ENCODE measurements at places on chromosomes 5 and 9. TPM values are rescaled to one million over a fixed set of nuclear protein-coding genes. Genes with fewer than 3 reads are reported as not detected.

GRCh38 chr5:138458856-138459255 is 6.4 kb upstream of the EGR1 start:
- no peaks in the 10 kb centered on the region for H3K27me3 ChIP-seq
- no peak for DNase-seq
- peak overlapping the region; percentile 69 for H3K27ac ChIP-seq

DNA sequence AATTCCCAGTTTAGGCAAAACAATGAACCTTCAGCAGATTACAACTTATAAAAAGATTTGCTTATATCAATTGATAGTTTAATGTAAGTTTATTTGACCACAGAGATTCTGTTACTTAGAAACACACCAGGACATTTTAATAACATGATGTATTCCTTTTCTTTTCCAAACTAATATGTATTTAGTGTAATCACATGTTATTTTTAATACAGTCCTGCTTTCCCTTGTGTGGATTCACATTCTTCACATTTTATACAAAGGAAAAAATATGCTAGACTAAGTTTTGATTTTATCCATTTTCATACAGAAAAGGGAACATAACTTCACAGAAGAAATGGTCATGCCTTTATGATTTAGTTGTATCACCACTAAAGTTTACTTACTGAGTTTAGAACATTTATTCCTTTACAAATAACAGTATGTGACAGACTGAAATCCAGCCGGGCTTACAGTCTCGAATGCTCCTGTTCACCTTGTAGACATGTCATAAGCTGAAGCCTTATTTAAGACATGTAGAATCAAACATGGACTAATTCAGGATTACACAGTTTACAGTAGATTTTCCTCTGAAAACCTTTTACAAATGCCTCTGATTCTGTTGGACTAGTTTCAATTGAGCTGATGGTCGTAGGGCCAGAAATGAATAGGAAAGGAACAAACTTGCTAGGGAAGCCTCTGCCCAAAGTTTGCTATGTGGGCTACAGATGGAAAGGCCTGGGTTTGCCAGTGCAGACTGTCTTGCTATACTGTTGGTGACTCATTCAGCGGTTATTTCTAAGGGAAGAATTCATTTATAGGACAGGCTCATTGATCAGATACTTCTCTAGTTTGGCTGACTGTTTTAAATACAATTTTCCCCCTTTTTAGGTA is 6.6 kb upstream of the ASPN start:
- no peaks in the 10 kb centered on the region for H3K27me3 ChIP-seq
- no peaks in the 10 kb centered on the region for H3K36me3 ChIP-seq
- no peak for DNase-seq
- peaks cover 2% of the 10 kb centered on the region for H3K4me1 ChIP-seq
- no peak overlapping the region for H3K27ac ChIP-seq

Gene GALNT12
- 11.2 TPM for total RNA-seq

- H3K4me1 ChIP-seq = no peaks in the 10 kb centered on the region
- no peak overlapping the region for H3K4me3 ChIP-seq
- no peaks in the 10 kb centered on the region for H3K36me3 ChIP-seq
- no peaks in the 10 kb centered on the region for H3K27me3 ChIP-seq
- H3K27ac ChIP-seq = no peak overlapping the region
- no peak for DNase-seq
Measured at GRCh38 chr5:116534964-116535651, 39.5 kb downstream of the SEMA6A start.

Gene TNFSF15
- 0.19 TPM for total RNA-seq

DNA sequence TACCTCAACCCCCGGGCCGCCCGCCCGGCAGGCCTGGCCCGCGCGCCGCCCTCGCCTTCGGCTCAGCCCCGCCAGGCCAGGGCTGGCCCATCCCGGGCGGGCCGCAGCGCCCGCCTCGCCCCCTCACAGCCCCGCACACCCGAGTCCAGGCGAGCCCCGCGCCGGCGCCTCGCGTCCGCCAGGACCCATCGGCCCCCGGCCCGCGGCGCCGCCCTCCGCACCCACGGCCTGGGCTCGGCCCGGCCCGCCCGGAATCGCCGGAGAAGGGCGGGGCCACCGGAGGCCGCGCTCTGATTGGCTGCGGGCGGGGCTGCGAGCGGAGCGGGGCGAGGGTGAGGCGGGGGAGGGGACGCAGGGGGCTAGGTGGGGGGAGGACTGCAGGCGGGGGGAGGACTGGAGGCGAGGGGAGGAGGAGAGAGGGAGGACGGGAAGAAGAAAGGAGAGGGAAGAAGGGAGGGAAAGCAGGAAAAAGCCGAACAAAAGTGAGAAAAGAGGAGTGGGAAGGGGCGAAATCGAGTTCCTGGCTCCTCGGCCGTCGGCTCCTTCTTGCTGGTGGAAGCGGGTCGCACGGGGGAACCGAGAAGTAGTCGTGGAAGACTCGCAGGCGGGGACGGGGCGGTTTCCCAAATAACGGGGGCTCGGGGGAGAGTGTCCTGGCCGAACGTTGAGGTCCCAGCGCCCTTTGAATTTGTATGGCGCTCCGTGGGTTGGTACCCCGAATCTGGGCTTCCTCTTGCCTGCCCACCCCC is 472 bp upstream of the UBTD2 start:
- H3K36me3 ChIP-seq = no peaks in the 10 kb centered on the region
- H3K27me3 ChIP-seq = peaks cover 13% of the 10 kb centered on the region
- H3K27ac ChIP-seq = peak overlapping the region; percentile 82

GRCh38 chr9:71549023-71549422 is 219.3 kb downstream of the CEMIP2 start:
- no peak overlapping the region for H3K27ac ChIP-seq
- H3K36me3 ChIP-seq = no peaks in the 10 kb centered on the region
- H3K4me3 ChIP-seq = no peak overlapping the region
- H3K4me1 ChIP-seq = no peaks in the 10 kb centered on the region

DNA sequence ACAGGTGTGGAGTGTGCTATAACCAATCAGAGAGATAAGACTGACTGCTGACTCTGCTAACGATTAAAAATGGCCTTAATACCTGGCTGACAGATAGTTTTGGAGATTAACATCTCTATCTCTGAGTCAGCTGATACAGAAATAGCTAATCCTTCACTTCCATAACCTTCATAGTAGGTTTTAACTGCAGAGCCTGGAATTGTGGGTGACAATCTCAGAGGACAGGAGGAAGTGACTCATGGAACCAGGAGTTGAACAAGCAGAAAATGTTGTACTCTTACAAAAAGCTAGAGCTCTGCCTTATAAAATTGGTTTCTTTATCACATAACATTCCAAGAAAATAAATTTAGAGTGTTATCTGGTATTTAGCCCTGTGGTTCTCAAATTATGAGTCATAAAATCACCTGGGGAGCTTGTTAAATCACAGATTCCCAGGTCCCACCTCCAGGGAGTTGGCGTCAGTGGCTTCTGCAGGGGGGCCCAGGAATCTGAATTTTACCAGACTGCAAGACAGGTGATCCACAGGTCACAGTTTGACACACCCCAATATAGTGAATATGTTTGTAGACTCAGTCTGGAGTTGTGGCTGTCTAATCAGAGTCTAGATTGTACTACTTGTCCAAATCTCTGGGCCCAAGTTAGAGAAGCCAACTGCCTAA is 44.4 kb upstream of the AFAP1L1 start:
- no peaks in the 10 kb centered on the region for H3K27me3 ChIP-seq
- no peak overlapping the region for H3K4me3 ChIP-seq
- DNase-seq = no peak
- no peaks in the 10 kb centered on the region for H3K4me1 ChIP-seq
- no peak overlapping the region for H3K27ac ChIP-seq
- no peaks in the 10 kb centered on the region for H3K36me3 ChIP-seq

DNA sequence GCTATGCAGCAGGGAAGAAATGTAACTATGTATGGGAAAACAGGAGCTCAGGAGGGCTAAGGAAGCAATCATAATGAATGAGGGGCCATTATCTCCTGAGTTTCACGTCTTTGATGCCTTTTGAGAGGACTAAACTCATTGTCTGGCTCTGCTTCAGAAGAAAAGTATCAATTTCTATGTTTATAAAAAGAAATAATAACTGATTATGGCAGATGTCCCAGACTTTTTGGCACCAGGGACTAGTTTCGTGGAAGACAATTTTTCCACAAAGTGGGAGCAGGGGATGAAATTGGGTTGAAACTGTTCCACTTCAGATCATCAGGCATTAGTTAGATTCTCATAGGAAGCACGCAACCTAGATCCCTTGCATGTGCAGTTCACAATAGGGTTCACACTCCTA is 8.7 kb upstream of the IL7R start:
- H3K27ac ChIP-seq = no peak overlapping the region
- H3K4me3 ChIP-seq = no peak overlapping the region
- peaks cover 39% of the 10 kb centered on the region for H3K4me1 ChIP-seq
- DNase-seq = no peak
- H3K36me3 ChIP-seq = peaks cover 40% of the 10 kb centered on the region
- no peaks in the 10 kb centered on the region for H3K27me3 ChIP-seq

Gene TMEM171
- not detected for total RNA-seq

Gene SLC28A3
- total RNA-seq = 1.5 TPM

DNA sequence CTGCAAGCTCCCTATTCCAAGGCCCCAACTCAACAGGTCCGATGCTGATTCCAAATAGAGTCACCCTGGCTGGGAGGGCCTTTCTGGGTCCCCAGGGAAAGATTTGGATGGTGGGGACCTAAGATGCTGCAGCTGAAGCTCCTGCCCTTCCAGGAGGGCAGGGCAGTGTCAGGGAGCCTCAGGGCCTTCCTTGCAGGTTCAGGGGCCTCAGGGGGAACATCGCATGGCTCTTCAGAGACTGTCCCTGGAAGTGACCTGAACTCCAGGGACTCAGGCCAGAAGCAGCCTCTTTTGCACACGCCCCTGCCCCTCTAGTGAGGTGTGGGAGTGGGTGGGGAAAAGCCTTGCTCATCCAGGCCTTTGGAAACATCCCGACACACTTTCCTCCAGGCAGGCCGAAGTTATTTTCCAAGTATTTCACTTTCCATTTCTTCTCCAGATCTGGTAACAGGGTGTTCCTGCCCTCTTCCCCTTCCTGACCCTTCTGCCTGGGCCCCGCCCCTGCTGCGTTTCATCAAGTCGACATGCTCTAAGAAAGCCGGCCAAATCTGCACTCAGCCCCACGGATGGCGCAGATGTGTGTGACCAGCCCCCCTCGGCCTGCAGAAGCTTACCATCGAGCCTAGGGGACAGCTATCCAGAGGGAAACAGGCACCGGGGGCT is 159.5 kb downstream of the FGF18 start:
- DNase-seq = no peak
- H3K36me3 ChIP-seq = no peaks in the 10 kb centered on the region
- peaks cover 26% of the 10 kb centered on the region for H3K27me3 ChIP-seq
- no peak overlapping the region for H3K27ac ChIP-seq
- no peak overlapping the region for H3K4me3 ChIP-seq
